ENCODE measurements at places on chromosomes 7 and 10.
A peak's percentile ranks its signal among the peaks of the same experiment; 100 is the strongest.

GRCh38 chr10:78510566-78511323 lies 477.1 kb downstream of the RPS24 start:
- no peak for DNase-seq

GRCh38 chr7:99499371-99499720 lies 735 bp downstream of the ZNF394 start:
- DNase-seq, result no peak

GRCh38 chr7:84678841-84679240 lies 484.3 kb upstream of the SEMA3A start:
- DNase-seq, result no peak

GRCh38 chr7:148042935-148043631 lies 547.5 kb upstream of the C7orf33 start:
- no peak for DNase-seq

- DNase-seq, result no peak
Measured at GRCh38 chr7:66781408-66782090, 41.0 kb downstream of the RABGEF1 start.

DNA sequence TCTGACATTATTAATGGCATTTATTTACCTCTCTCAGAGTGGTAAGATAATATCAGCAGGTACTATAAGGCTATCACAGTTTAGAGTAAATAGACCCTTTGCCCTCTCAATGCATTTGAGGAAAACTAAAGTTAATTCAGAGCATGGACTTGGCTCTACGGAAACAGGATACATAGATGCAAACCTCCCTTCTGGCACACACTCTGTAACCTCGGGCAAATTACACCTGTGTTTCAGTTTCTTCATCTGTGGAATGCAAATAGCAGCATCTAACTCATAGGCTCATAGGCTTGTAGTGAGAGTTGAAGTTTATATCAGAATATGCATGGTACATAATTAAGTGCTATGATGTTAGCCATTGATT lies 5.6 kb downstream of the RAPGEF5 start:
- no peak for DNase-seq

DNA sequence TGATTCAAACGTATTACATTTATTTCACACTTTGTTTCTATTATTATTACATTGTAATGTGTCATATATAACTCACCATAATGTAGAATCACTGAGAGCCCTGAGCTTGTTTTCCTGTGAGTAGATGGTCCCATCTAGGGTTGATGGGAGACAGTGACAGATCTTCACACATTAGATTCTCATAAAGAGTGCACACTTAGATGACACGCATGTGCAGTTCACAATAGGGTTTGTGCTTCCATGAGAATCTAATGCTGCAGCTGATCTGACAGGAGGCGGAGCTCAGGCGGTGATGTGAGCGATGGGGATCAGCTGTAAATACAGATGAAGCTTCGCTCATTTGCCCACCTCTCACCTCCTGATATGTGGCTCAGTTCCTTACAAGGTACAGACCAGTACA lies 36.1 kb downstream of the BMPER start:
- DNase-seq, result no peak

GRCh38 chr10:71740069-71740653 lies 20.6 kb upstream of the C10orf105 start:
- no peak for DNase-seq

- DNase-seq, result no peak
Measured at GRCh38 chr10:11893749-11894278, 70.7 kb downstream of the PROSER2 start.

GRCh38 chr7:19242246-19242645 lies 97.0 kb upstream of the FERD3L start:
- no peak for DNase-seq

DNA sequence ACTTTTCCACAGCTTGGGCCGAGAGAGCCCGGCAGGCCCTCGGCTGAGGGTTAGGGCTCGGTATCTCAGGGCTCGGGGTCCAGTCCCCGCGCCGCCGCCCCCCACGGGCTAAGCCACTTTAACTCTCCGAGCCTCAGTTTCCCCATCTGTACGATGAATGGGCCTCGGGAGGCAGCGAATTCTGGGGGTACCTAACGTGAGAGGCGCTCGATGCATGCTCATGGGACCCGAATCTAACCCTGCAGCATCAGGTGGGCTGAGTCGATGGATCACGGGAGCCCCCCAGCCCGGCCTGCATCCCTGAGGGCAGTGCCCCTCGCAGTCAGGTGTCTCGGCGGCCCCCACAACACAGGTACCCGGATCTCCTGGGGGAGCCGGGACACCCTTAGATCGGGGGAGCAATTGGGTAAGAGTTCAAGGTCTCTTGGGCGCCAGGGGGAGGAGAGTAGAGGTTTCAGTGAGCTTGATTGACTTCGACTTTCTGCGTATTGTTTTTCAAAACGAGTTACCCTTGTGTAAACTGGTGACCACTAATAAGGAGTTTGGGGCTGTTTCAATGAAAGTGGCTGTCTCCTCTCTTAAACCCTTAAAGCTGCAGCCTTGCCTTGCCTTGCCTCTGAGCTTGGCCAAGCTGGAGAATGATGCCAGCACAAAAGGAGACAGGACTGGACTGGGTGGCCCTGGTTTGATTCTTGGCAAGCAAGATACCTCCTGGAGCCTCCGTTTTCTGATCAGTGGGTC lies 631 bp downstream of the POR start:
- DNase-seq, result no peak

GRCh38 chr7:37212051-37212450 lies 236.6 kb downstream of the ELMO1 start:
- no peak for DNase-seq

GRCh38 chr10:12966067-12966466 lies 35.4 kb downstream of the CCDC3 start:
- DNase-seq, result no peak

- no peak for DNase-seq
Measured at GRCh38 chr7:4945949-4946348, 13.0 kb downstream of the MMD2 start.

GRCh38 chr7:29885626-29886025 lies 79.3 kb downstream of the WIPF3 start:
- no peak for DNase-seq

DNA sequence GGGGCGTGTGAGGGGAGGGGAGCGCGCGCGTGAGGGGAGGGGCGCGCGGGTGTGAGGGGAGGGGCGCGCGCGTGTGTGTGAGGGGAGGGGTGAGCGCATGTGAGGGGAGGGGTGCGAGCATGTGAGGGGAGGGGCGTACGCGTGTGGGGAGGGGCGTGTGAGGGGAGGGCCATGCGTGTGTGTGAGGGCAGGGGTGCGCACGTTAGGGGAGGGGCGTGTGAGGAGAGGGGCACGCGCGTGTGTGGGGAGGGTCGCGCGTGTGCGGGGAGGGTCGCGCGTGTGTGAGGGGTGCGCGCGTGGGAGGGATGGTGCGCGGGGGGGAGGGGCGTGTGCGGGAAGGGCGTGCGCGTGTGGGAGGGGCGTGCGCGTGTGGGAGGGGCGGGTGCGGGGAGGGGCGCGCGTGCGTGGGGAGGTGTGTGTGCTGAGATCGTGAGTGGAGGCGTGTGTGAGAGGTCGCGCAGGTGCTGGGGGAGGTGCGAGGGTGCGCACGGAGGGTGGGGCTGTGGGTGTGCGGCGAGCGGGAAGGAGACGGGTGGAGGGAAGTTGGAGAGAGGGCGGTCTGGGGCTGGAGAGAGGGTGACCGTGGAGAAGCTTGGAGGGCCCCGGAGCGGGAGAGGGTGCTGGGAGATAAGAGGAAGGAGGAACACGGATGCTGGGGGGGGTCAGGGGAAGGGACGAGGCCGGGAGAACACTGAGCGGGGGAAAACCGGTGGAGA lies 19.7 kb downstream of the MXI1 start:
- peak; percentile 79 for DNase-seq

DNA sequence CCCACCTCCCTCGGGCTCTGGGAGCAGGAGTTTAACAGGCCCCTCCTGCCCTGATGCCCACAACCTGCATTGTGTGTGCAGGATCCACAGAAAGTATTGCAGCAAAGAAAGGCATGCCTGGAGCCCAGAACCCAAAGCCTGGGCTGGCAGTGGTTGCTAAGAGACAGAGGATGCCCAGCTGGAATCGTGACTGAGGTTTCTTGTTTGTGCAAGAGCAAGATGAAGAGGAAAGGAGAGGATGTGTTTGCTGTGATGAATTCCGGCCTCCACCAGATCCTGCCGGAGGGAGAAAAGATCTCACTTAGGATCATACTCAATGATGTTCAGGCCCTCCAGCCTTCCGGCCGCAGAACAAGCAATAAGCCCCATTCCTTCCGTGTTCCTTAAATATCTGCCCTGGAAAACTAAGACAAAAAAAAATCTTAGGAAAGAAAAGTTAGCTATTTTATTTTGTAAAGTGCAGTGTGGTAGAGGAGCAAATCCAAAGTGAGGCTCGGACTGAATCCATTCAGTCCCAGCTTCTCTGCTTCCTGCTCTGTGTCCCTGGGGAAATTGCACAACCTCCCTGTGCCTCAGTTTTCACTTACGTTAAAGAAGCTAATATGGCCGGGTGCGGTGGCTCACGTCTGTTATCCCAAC lies 57.1 kb downstream of the SLIT1 start:
- no peak for DNase-seq

DNA sequence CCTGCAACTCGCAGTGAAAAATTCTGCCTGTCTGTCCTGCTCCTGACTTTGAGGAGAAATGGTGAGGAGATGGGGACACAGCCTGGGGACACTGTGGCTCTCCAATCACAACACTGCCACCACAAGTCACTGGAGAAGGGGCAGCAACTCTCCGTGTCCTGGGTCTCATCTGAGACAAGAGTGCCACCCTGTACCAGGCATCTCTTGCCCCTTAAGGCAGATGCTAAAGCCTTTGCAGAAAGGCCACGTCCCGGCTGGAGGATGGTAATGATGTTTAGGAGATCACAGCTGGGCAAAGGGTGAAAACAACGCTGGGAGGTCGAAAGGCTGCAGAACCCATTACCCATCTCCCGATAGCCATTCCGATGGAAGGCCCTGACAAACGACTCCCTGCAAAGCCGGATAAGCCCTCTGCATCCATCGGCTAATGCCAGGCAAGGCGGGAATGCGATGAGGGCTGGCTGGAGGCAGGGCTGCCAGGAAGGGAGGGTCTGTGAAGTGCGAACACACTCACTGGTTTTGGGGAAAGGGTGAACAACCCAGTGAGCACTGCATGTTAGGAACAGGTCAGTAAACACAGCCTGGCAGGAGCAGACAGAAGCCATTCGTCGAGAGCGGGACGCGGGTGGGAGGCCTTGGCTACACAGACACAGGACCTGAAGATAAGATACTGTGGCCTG lies 190.8 kb downstream of the ADARB2 start:
- no peak for DNase-seq

GRCh38 chr10:72016608-72017300 lies 52.6 kb downstream of the CHST3 start:
- peak; percentile 18 for DNase-seq

DNA sequence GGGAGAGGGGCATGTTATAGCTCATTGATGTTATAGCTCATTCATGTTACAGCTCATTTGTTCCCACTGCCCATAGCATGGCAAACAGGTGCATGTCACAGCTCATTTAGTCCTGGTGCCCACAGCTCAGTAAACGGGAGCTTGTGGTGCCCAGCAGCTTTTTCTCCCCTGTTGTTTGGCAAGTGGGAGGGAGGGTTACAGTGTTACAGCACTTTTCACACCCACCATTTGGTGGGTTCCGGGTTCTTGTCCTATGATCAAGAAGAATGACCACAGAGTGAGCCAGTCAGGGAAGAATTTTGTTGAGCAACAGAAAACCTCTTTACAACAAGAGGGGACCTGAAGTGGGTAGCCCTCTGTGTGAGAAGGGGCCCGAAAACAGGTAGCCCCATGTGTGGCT lies 162.8 kb upstream of the CSTF2T start:
- DNase-seq, result no peak

- DNase-seq, result no peak
Measured at GRCh38 chr10:58641708-58642107, 129.0 kb downstream of the BICC1 start.

- no peak for DNase-seq
Measured at GRCh38 chr7:139659922-139660316, 117.9 kb downstream of the HIPK2 start.

GRCh38 chr10:43060291-43060690 lies 16.6 kb upstream of the RET start:
- no peak for DNase-seq

DNA sequence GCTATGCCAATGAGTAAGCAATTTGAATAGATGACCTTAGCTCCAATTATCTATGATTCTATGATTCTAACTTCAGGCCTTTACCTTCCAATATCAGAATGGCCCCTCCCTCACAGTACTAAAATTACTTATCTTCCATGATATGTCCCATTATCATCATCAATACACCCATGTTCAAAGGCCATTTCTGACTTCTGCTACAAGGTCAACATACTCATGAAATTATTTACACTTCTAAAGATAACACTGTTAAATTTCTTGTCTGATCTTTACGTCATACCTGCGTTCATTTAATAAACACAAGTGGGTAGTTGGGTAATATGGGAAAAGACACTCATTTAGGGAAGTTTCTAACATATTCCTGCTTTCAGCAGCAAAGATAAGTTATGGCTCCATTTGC lies 21.2 kb downstream of the IMMP2L start:
- no peak for DNase-seq

GRCh38 chr7:91140286-91140685 lies 123.9 kb upstream of the FZD1 start:
- no peak for DNase-seq

DNA sequence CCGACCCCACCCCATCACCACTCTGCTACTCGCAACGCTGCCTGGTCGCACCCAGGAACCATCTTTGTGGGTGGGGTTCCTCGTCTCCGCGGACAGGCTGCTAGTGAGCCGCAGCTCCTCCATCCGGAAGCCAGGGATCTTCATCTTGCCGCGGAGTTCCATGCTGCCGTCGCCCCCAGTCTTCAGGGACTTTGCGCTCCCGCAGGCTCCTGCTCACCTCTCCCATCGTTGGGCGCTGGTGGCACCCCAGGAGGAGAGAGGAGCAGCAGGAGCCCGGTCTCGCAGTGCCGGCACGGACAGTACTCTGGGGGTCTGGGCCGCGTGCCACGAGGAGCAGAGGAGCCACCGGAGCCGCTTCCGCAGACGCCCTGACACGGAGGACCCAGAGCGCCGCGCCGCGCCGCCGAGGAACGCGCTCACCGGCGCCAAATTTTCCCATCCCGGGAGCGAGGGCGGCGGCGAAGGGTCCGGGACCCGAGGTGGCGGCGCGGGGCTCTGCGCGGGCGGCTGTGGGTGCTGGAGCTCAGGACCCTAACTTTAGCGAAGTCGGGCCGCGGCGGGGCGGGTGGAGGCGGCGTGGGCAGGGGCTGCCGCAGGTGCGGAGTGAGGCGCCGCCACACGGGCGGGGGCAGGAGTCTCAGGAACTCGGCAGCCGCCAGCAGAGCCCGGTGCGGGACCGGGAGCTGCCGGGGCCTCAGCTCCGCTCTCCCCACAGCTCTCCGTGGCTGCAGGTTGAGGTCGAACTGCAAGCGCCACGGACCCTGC lies 750.1 kb upstream of the SORCS1 start:
- DNase-seq, result no peak

GRCh38 chr10:33461295-33461640 lies 126.8 kb upstream of the NRP1 start:
- DNase-seq, result no peak

- DNase-seq, result no peak
Measured at GRCh38 chr10:73522263-73522662, 26.4 kb upstream of the PPP3CB start.

GRCh38 chr7:142077762-142078161 lies 33.8 kb upstream of the MGAM2 start:
- no peak for DNase-seq

- no peak for DNase-seq
Measured at GRCh38 chr7:140284062-140284461, 107.3 kb upstream of the KDM7A start.
